HL-60 (cell line): ENCODE measurements at places on chromosomes 13 and 19.

- no peak for DNase-seq
Observed at GRCh38 chr19:49210108-49210900, 52.7 kb downstream of the TRPM4 start.

DNA sequence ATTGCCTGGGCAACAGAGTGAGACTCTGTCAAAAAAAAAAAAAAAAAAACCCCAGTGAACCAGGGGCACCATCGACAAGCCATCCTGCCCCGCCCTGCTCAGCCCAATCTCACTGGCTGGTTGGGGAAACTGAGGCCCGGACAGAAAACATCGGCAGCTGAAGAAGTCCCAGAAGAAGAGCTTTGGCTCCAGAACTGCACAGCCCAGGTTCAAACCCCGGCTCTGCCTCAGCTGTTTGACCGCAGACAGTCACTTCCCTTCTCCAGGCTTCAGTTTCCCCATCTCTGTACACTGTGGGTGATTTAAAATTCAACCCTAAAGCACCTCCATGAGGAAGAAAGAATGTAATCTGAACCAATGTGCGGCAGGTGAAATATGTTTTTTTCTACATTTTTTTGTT lies 9.4 kb upstream of the SEMA6B start:
- peak; percentile 58 for DNase-seq

DNA sequence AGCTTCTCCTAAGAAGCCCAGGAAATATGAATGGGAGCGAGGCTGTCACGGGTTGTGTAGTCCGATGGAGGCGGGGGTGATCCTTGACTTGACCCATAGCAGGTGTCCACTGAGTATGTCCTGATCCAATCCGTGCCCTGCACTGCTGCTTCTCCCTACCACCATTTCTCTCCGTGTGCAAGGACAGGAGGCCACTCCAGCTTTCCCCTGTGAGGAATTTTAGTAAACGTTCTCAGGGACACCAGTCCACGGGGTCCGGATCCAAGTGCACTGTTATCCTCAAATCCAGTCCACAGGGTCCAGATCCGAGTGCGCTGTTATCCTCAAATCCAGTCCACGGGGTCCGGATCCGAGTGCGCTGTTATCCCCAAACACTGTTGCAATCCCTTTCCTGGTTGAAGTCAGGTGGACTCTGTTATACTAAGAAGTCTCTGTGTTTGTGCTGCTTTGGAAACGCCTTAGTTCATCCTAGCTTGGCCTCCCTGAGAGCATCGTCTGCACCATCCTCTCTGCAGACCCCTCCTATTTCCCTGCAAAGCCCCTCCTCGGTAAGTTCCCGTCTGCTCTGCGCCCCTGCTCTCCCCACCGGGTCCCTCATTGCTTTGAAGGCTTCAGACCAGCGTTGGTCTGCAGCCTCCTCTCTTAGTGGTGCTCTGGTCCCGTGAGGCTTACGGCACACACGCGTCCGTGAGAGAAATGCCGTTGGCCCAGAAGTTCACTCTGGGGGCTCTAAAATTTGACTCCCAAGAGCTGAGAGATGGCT lies 303.5 kb downstream of the TEX29 start:
- no peak for DNase-seq

DNA sequence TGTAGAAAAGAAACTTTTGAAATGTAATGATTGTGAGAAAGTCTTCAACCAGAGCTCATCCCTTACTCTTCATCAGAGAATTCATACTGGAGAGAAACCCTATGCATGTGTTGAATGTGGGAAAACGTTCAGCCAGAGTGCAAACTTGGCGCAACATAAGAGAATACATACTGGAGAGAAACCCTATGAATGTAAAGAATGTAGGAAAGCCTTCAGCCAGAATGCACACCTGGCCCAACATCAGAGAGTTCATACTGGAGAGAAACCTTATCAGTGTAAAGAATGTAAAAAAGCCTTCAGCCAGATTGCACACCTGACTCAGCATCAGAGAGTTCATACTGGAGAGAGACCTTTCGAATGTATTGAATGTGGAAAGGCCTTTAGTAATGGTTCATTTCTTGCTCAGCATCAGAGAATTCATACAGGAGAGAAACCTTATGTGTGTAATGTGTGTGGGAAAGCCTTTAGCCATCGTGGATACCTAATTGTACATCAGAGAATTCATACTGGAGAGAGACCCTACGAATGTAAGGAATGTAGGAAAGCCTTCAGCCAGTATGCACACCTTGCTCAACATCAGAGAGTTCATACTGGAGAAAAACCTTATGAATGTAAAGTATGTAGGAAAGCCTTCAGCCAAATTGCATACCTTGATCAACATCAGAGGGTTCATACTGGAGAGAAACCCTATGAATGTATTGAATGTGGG lies 19.3 kb downstream of the ZNF583 start:
- no peak for DNase-seq

- no peak for DNase-seq
Observed at GRCh38 chr19:45402298-45403061, 2.4 kb downstream of the PPP1R13L start.

DNA sequence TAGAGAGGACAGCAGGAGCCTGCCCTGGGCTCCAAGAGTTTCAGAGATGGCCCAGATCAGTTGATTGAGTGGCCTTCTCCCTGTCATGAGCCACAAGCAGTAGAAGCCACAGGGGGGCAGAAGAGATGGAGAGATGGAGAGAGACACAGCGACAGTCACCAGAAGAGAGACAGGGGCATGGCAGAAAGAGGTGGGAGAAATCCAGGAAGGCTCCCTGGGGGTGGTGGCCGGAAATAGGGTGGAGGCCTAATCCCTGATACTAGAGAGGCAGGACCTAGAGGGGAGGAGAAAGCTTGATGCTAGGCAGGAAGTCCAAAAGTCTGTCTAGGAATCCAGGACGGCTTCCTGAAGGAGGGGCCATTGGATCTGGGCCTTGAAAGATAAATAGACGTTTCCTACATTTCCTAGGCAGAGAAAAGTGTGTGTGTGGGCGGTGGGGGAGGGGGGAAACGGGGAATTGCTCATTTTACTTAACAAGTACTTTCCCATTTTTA lies 9.6 kb upstream of the TPM4 start:
- peak; percentile 82 for DNase-seq

- no peak for DNase-seq
Observed at GRCh38 chr13:42331009-42331408, 59.1 kb downstream of the AKAP11 start.

- DNase-seq: no peak
Observed at GRCh38 chr13:79384022-79384610, 21.9 kb downstream of the RBM26 start.

- no peak for DNase-seq
Observed at GRCh38 chr13:113669755-113670341, 2.8 kb downstream of the GRK1 start.

- no peak for DNase-seq
Observed at GRCh38 chr13:91986761-91987483, 588.5 kb downstream of the GPC5 start.

GRCh38 chr19:41915021-41915775 lies 13.1 kb downstream of the ERFL start:
- no peak for DNase-seq

DNA sequence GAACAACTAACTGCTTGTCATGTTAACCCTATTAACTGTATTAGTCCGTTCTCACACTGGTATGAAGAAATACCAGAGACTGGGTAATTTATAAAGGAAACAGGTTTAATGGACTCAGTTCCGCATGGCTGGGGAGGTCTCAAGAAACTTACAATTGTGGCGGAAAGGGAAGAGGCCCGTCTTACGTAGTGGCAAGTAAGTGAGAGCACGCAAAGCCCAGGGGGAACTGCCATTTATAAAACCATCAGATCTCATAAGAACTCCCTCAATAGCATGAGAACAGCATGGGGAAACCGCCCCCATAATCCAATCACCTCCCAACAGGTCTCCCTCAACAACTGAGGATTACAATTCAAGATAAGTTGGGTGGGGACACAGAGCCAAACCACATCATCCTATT lies 34.7 kb downstream of the PHF11 start:
- peak; percentile 70 for DNase-seq

DNA sequence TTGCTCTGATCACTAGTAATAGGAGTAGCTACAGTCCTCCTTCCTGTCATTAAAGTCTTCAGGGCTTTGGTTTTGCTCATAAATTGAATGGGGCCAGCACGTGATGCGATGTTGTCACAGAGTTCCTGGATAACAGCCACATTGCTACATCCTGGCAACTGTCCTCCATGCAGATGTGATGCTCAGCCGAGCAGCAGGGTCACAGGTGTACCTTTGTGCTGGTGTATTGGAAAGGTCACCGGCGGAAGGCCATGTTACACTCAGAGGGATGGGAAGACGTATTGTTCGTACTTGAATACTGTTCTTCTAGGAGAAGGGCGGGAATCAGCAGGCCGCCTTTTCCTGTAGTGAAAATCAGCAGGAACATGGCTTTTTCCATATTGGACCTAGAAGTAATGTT lies 713.8 kb upstream of the GPC6 start:
- no peak for DNase-seq

DNA sequence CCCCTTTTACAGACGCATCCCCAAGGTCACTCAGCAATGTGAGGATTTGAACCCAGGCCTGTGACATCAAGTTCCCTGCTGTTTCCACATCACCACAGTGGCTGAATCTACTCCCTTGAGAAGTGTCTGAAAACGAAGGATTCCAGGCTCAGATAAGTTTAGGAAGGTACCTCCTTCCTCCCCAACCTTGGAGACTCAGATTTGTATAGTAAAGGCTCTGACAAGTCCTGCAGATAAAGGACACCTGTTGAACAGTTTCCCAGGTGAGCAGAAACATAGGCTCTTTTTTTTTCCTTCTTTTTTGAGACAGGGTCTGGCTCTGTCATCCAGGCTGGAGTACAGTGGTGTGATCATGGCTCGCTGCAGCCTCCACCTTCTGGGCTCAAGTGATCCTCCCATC lies 56.4 kb upstream of the PTPRS start:
- DNase-seq: no peak

DNA sequence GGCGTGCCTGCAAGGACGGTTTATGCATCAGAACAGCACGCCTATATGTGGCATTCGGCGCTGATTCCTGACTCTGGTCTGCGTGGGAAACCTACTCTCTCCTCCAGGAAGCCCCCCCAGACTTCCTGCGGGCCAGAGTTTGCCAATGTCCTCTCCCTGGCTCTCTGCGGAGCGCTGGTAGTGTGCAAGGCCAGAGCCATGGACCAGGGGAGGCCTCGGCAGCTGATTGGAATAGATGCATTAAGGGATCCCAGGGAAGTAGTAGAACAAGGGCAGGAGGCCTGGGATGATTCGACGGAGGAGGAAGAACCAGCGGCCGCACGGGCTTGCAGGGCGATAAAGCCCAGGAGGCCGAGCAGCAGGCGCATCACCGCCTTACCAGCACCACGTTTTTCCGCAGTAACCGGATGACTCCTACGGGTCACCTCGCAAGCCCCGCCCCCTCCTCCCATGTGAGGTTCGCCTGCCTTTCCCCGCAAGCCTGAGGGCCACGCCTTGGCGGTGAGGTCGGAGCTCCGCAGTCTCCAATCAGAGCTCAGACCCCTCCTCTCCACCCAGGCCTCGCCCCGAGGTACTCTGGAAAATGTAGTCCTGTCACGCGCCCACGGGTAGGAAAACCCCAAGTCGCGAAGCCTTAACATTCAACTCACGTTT lies 5.0 kb downstream of the CLEC11A start:
- peak; percentile 71 for DNase-seq

- peak; percentile 74 for DNase-seq
Observed at GRCh38 chr19:2168619-2169424, 5.1 kb downstream of the DOT1L start.

GRCh38 chr19:48154003-48154402 lies 16.1 kb downstream of the LIG1 start:
- no peak for DNase-seq

DNA sequence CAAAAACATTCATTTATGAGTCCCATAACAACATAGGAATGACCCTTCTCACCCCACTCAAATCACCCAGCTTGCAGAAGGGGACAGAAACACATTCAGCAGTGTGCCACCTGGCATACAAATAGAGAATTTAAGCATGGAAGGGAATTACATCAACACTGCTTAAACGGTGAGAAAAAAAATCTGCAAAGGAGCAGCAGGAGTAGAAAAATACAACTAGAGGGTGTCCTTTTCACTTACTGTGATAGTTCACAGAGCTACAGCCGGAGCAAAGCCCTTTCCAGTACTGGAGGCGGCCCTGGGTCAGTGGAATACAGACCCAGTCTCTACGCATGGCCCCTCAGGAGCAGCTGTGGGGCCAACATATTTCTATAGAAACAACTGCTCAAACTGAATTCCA lies 764.3 kb upstream of the ARGLU1 start:
- DNase-seq: no peak

DNA sequence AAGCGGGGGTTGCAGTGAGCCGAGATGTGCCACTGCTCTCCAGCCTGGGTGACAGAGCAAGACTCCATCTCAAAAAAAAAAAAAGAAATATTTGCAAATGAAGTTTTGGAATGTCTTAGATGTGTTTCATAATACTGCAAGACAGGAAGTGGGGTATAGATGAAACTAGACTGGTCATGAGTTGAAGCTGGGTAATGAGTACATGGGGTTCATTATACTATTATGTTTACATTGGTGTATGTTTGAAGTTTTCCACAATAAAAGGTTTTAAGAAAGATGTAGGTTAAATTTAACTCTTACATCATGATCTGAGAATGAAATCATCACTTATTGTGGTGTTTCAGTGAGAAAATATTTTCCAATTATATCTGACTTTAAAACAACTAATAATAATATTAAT lies 19.0 kb downstream of the FNDC3A start:
- no peak for DNase-seq

DNA sequence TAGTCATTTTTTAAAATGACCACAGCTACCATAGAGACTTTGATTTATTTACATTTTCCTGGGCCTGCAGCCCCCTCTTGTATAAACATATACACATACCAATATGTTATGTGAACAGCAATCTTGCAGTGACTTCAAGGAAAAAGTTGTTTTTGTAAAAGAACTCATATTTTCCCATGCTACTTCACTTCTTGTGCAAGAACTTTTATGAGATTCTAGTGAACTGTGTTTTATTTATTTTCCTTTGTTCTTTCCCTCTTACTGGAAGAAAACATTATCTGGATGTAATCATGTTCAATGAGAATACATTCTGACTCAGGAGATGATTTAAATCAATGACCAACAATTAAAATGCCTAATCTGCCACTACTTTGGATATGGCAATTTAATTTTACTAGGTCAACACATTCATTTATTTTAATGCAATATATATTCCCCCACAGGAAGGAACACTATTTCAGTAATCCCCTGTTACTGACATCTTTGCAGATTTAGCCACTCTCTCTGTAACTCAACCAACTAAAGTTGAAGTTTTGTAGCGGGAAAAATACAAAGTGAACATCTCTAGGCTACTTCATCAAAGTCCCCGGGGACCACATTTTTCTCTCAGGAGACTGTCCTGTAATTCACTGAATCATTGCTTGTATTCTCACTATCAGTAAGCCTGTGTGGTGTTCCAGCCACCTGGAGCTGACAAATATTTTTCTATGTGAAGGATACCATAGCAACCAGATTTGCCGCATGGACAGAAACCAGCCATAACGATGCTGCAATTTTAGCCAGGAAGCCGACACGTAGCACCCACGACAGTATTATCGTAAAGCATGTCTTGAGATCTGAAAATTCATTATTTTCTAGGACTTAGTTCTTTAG lies 90.5 kb downstream of the STARD13 start:
- no peak for DNase-seq

DNA sequence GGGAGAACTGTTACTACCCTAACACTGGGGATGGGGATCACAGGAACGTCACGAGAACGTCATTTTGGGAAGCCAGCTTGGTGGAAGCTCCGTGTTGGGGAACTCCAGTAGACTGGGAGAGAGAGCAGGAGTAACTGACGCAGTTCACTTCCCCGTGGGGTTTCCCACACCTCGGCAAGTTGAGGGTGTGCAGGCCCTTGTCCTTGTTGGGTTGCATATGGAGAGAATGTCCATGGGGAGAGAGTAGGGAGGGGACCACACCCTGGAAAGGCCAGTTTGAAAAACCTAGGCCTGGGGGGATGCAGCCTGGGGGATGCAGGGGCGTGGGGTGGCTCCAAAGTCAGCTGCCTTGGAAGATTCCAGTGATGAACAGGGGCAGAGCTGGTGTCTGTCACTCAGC lies 50.7 kb upstream of the MCF2L start:
- no peak for DNase-seq
